ENCODE measurements at places on chromosomes 11 and 22. TPM values are rescaled to one million over a fixed set of nuclear protein-coding genes. Genes with fewer than 3 reads are reported as not detected.

Gene RPL27A
- total RNA-seq, result 979 TPM

DNA sequence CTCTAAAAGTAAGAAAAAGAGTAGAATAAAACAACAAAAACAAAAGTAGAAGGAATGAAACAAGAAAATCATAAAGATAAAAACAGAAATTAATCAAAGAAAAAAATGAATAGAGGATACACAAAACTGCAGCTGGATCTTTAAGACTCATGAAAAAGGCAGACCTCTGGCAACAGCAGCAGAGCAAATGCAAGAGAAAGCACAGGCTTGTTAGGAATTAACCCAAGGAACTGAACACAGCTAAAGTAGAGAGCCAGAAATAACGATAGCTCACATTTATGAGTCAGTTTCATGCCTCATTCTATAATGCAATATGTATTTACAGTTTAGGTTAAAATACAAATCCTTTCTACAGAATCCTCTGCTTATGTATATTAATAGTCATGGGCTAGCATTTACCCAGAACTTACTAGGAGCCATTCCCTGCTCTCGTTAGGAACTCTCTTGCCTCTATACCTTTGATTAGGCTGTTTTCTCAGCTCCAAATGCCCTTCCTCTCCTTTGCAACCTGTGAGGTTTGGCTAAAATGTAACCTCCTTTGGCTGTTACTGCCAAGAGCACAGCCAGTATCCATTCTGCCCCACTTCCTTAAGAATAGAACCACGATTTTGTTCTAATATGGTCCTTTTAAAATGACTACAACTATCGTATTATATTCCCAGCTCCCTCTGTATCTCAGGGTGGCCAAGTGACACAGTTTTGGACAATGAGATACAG lies 38.3 kb upstream of the NFAM1 start:
- no peak overlapping the region for H3K4me3 ChIP-seq
- DNase-seq, result no peak
- H3K27ac ChIP-seq, result no peak overlapping the region
- H3K27me3 ChIP-seq, result peaks cover 9% of the 10 kb centered on the region
- H3K36me3 ChIP-seq, result no peaks in the 10 kb centered on the region

Gene CALCB
- not detected for total RNA-seq

DNA sequence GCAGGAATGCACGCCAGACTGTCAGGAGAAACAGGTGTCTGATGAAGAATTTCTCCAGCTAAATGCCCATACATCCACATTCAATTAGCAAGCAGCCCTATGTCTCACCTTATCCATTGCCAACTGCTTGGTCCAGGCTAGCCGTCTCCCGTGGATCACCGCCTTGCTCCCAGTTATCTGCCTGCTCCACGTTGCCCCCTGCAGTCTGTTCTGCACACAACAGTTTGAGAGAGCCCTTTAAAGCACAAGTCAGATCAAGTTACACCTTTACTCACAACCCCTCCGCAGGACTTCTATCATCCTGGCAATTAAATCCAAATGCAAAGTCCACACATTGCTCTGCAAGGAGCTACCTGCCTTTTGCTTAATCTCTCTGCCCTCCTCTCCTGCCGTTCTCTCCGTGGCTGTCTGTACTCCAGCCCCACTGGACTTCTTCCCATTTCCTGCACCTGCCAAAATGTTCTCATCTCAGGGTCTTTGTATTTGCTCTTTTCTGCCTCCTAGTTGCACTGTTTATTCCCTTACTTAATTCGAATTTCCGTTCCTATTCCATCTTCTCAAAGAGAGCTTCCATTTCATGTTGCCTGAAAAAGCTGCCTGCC lies 185.3 kb upstream of the LARGE1 start:
- peaks cover 8% of the 10 kb centered on the region for H3K4me1 ChIP-seq
- peaks cover 13% of the 10 kb centered on the region for H3K27me3 ChIP-seq
- peak; percentile 73 for DNase-seq
- H3K27ac ChIP-seq, result no peak overlapping the region

DNA sequence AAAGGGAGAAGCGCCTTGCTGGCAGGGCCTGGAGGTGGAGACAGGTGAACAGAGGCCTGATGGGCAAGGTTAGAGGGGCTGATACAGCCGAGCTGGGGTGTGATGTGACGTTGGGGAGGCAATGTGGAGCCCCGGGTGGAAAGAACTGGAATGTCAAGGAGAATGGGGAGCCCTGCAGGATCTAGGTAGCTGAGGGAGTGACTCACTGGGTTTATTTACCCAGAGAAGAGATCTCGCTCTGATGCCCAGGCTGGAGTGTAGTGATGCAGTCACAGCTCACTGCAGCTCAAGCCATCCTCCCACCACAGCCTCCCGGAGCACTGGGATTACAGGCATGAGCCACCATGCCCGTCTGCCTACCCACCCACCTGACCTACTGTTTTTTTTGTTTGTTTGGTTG lies 1.9 kb upstream of the CYB5R3 start:
- H3K36me3 ChIP-seq, result no peaks in the 10 kb centered on the region
- no peaks in the 10 kb centered on the region for H3K27me3 ChIP-seq
- H3K27ac ChIP-seq, result peak overlapping the region; percentile 51
- peak overlapping the region; percentile 69 for H3K4me3 ChIP-seq

- peaks cover 9% of the 10 kb centered on the region for H3K4me1 ChIP-seq
- no peak overlapping the region for H3K27ac ChIP-seq
- no peak overlapping the region for H3K4me3 ChIP-seq
- H3K27me3 ChIP-seq, result peaks cover 14% of the 10 kb centered on the region
- H3K36me3 ChIP-seq, result no peaks in the 10 kb centered on the region
Measured at GRCh38 chr11:120719348-120719747, 207.8 kb downstream of the GRIK4 start.

Gene KCNQ1
- total RNA-seq, result 4.8 TPM

- no peak overlapping the region for H3K27ac ChIP-seq
- peaks cover 19% of the 10 kb centered on the region for H3K4me1 ChIP-seq
- peaks cover 4% of the 10 kb centered on the region for H3K36me3 ChIP-seq
- H3K27me3 ChIP-seq, result no peaks in the 10 kb centered on the region
- H3K4me3 ChIP-seq, result no peak overlapping the region
Measured at GRCh38 chr11:75308986-75309385, 42.5 kb downstream of the ARRB1 start.

Gene INS
- total RNA-seq, result 1,584 TPM

DNA sequence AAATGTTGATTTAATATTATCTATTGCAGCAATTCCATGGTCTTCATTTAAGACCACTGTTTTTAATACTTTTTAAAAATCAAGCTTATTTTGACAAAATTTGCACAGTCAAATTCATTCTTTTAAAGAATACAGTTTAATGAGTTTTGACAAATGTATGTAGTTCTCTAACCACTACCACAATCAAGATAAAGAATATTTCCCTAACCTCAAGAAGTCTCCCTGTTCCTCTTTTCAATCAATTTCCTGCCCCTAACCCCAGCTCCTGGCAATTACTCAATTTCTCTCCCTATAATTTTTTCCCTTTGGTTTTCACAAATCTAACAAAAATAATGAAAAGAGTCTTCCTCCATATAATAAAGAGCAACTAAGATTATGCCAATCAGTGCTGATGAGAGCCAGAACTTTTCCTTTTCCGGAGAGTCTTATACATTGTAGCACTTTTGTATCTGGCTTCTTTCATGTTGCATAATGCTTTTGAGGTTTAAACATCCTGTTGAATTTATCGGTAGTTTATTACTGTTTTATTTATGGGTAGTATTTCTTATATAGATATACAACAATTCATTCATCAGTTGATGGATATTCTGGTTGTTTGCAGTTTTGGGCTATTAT lies 231.7 kb downstream of the AASDHPPT start:
- no peaks in the 10 kb centered on the region for H3K36me3 ChIP-seq
- H3K4me3 ChIP-seq, result no peak overlapping the region
- DNase-seq, result no peak
- H3K4me1 ChIP-seq, result no peaks in the 10 kb centered on the region

DNA sequence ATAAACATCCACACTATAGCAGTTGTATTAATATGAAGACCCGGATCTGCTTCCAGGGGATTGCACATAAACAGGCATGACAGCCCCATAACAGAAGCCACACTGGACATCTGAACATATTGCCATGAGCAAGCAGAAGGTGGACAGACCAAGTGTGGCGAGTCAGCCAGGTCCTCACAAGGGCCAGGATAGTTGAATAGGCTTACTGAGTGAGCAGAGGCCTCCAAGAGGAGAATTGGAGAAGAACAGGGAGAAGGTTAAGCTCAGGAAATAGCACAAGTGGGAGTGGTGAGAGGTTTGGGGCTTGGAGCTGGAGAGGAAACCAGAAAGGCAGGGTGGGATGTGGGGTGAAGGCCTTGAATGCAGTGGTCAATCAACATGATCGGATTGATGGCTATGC lies 10.8 kb downstream of the SLC35C1 start:
- no peaks in the 10 kb centered on the region for H3K36me3 ChIP-seq
- no peak for DNase-seq
- H3K4me1 ChIP-seq, result peaks cover 5% of the 10 kb centered on the region
- H3K27me3 ChIP-seq, result no peaks in the 10 kb centered on the region
- H3K4me3 ChIP-seq, result no peak overlapping the region

DNA sequence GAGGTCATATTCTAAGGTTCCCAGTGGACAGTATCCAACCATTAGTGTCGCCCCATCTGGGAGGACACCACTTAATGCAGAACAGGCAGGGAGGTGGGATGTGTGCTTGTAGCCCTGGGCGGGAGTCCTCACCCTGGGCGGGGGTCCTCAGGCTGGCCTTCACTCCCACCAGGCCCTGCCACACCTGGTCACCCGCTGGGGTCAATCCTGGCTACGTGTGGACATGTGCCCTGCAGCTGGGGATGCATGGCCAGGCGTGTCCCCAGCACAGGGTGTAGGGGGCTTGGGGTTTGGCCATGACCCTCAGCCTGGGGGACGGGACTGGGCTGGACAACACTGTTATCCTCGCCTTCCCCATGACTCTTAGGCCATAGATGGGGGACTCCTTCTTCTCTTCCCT lies 18.8 kb downstream of the TRPM5 start:
- no peak for DNase-seq
- H3K27me3 ChIP-seq, result no peaks in the 10 kb centered on the region
- no peaks in the 10 kb centered on the region for H3K4me1 ChIP-seq
- no peak overlapping the region for H3K4me3 ChIP-seq

DNA sequence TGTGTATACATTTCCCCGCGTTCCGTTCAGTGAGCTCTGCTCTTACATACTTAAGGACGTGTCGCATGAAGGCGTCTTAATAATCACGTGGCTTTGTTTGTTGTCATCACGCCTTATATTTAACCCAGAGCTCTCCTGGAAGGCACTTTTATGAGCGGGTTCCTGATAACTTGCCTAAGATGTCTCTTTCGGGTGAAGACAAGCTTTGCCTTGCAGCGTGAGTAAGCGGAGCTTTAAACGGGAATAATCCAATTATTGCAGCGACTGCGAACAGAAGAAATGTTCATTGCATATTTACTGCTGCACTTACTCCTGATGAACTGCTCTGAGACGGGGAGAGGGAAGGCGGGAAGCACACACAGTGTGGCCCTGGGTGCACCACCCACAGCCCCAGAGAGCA lies 1128.2 kb downstream of the BRD1 start:
- H3K27me3 ChIP-seq, result no peaks in the 10 kb centered on the region
- H3K4me3 ChIP-seq, result no peak overlapping the region
- no peak overlapping the region for H3K27ac ChIP-seq
- no peak for DNase-seq
- H3K4me1 ChIP-seq, result peaks cover 5% of the 10 kb centered on the region

- H3K4me3 ChIP-seq, result no peak overlapping the region
- H3K27ac ChIP-seq, result no peak overlapping the region
- H3K27me3 ChIP-seq, result no peaks in the 10 kb centered on the region
- H3K36me3 ChIP-seq, result peaks cover 3% of the 10 kb centered on the region
- peaks cover 8% of the 10 kb centered on the region for H3K4me1 ChIP-seq
- DNase-seq, result no peak
Measured at GRCh38 chr11:6637871-6638270, 17.7 kb downstream of the DCHS1 start.

Gene NADSYN1
- 66.6 TPM for total RNA-seq

- H3K4me3 ChIP-seq, result peak overlapping the region; percentile 90
- no peaks in the 10 kb centered on the region for H3K27me3 ChIP-seq
- H3K27ac ChIP-seq, result peak overlapping the region; percentile 98
- DNase-seq, result no peak
- H3K4me1 ChIP-seq, result peaks cover 49% of the 10 kb centered on the region
Measured at GRCh38 chr11:114440121-114440860, 1.0 kb downstream of the REXO2 start.

Gene CNIH2
- total RNA-seq, result 21.3 TPM

Gene TRIM5
- 30.0 TPM for total RNA-seq

GRCh38 chr11:65919573-65920371 lies 546 bp downstream of the DRAP1 start:
- peak overlapping the region; percentile 51 for H3K27ac ChIP-seq
- H3K4me1 ChIP-seq, result peaks cover 16% of the 10 kb centered on the region
- peaks cover 4% of the 10 kb centered on the region for H3K36me3 ChIP-seq
- H3K27me3 ChIP-seq, result no peaks in the 10 kb centered on the region
- peak overlapping the region; percentile 91 for H3K4me3 ChIP-seq

Gene FAU
- total RNA-seq, result 795 TPM

- no peaks in the 10 kb centered on the region for H3K27me3 ChIP-seq
- H3K4me1 ChIP-seq, result peaks cover 17% of the 10 kb centered on the region
- no peak within 1 kb of the TSS for H3K27ac ChIP-seq
- H3K4me3 ChIP-seq, result no peak within 1 kb of the TSS
Measured at GRCh38 chr11:118527109-118527508, at the start of gene TTC36. TSS of gene TTC36 (plus strand) at chr11:118527474. CDS start at chr11:118527495, 21 bp downstream.

DNA sequence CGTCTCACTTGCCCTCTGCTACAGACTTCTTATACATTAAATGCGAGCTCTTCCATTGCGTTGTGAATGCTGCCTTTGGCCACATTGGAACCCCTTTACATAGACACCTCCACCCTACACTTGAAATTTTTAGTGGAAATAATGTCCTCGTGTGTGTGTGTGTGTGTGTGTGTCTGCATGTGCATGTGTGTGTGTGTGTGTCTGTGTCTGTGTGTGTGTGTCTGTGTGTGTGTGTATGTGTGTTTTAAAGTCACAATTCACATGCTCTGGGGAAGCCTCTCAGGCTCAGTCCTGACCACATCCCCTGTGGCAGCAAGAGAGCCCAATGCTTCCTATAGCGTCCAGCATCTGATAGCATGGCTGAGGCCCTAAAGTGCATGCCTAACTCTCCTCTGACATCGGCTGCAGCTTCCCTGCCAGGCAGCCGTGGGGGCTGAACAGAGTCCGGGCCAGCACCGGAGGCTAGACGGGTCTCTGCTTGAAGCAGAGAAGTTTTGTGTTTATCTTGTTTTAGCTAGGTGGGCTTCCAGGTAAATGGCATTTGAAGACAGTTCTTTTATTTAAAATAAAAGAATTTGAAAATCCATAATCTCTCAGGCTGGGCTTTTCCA lies 64.5 kb upstream of the EMID1 start:
- DNase-seq, result no peak
- H3K4me1 ChIP-seq, result peaks cover 11% of the 10 kb centered on the region
- H3K4me3 ChIP-seq, result no peak overlapping the region
- peaks cover 34% of the 10 kb centered on the region for H3K36me3 ChIP-seq
- H3K27ac ChIP-seq, result no peak overlapping the region

Measured in type B pancreatic cell (in vitro differentiated cells).